RKO (cell line): ENCODE measurements at places on chromosomes 3 and 15.

DNA sequence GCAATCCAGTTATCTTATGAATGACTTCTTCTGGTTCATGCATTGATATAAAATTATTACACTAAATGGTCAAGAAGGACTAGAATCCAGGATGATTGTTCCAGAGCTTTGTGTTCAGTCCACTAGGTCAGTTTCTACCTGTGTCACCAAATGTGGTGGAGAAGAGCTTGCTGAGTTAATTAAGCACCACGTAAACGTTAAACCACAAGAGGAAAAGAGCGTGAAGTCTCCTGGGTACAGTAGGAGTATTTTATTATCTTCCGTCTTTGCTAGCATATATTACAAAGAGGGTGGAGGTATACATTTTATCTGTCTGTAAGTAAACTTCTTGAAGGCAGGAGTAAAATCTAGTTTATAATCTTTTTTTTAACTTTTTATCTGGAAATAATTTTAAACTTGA, 23.5 kb downstream of the CHP1 start:
- no peak for DNase-seq

GRCh38 chr3:63390710-63391230, 112.7 kb downstream of the SYNPR start:
- no peak for DNase-seq

- no peak for DNase-seq
Measured at GRCh38 chr3:58664611-58665010, 2.0 kb downstream of the FAM3D start.

GRCh38 chr15:74191798-74192197, 10.8 kb downstream of the STRA6 start:
- DNase-seq, result no peak

DNA sequence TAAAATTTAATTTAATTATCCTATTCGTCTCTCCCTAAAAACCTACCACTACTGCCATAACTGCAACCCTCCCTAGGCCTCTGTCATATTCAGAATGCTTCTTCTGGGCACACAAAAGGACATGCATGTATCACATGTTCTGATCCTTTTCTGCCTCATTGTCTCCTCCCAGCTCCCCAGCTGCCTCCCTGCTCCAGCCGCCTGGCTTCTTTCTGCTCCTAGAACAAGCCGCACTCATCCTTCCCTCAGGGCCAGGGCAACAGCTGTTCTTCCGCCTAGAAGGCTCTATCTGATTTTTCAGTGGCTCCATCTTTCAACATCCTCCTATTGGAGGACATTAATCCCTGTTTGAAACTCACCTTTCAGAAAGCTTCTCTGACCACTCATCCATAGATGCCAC, 38.6 kb downstream of the TMED3 start:
- no peak for DNase-seq

DNA sequence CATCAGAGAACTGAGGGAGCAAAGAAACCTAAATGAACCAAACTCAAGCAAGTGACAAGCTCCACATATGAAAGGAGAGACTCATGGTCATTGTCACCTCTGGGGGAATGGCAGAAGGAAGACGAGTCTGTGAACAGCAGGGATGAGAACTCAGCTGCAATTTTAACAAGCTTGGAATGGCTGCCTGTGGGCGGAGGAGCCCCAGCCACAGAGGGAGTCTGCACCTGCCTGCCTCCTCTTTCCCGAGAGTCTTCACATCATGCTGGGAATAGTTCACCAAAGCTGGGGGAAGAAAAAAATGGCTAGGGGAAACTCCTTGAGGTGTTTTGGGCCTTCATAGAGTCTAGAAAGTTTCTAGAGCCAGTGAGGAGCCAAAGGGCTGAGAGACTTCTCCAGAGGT, 21.3 kb upstream of the BHLHE40 start:
- DNase-seq, result no peak

- DNase-seq, result no peak
Measured at GRCh38 chr15:99232740-99233139, 16.6 kb downstream of the TTC23 start.

GRCh38 chr3:36095238-36095637, 285.1 kb upstream of the STAC start:
- no peak for DNase-seq

GRCh38 chr15:85854345-85855097, 59.8 kb upstream of the KLHL25 start:
- peak; percentile 56 for DNase-seq

DNA sequence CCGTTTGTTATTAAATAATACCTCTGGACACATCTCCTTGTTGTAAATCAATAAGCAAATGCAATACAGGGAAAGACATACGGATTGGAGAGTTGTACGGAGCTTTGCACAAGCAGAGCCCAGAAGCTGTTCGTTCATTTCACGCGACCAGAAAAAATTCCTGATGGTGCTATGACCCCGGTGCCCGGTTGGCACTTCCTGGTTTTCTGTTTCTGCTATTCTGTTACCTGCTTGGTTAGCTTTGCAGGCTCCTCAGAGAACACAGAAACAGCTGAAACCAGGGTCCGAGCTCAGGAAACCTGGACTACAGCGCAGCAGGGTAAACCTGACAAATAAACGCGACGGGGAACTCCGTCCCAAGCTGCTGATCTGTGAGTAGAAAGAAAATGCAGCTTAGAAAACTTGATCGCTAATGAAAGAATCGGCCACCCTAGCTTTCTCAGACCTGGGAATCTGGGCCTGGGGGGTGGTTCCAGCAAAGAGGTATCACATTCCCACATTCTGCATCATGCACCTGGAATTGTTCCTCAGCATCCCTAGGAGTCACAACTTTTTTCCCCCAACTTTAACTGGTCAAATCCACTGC, 845 bp downstream of the CNTN3 start:
- no peak for DNase-seq

- DNase-seq, result no peak
Measured at GRCh38 chr3:55514962-55515361, 27.9 kb upstream of the WNT5A start.

- peak; percentile 37 for DNase-seq
Measured at GRCh38 chr3:111859061-111859973, at the start of gene PHLDB2. Gene PHLDB2, plus strand, starts transcription at chr3:111859265. Its CDS starts 24,813 bp downstream, at chr3:111884078.

GRCh38 chr3:11558002-11558401, 85.7 kb downstream of the VGLL4 start:
- peak; percentile 37 for DNase-seq

GRCh38 chr15:38084289-38084688, 149.8 kb downstream of the TMCO5A start:
- no peak for DNase-seq
